ENCODE measurements at places on chromosomes 4 and X. TPM values are rescaled to one million over a fixed set of nuclear protein-coding genes. Genes with fewer than 3 reads are reported as not detected.

GRCh38 chr4:174437324-174437723 is 85.0 kb downstream of the HPGD start:
- H3K4me1 ChIP-seq, result no peaks in the 10 kb centered on the region
- no peak overlapping the region for H3K27ac ChIP-seq
- H3K27me3 ChIP-seq, result no peaks in the 10 kb centered on the region
- no peaks in the 10 kb centered on the region for H3K36me3 ChIP-seq

- peaks cover 6% of the 10 kb centered on the region for H3K36me3 ChIP-seq
- H3K4me1 ChIP-seq, result no peaks in the 10 kb centered on the region
- no peak overlapping the region for H3K27ac ChIP-seq
Observed at GRCh38 chr4:122882857-122883735, 39.3 kb downstream of the NUDT6 start.

DNA sequence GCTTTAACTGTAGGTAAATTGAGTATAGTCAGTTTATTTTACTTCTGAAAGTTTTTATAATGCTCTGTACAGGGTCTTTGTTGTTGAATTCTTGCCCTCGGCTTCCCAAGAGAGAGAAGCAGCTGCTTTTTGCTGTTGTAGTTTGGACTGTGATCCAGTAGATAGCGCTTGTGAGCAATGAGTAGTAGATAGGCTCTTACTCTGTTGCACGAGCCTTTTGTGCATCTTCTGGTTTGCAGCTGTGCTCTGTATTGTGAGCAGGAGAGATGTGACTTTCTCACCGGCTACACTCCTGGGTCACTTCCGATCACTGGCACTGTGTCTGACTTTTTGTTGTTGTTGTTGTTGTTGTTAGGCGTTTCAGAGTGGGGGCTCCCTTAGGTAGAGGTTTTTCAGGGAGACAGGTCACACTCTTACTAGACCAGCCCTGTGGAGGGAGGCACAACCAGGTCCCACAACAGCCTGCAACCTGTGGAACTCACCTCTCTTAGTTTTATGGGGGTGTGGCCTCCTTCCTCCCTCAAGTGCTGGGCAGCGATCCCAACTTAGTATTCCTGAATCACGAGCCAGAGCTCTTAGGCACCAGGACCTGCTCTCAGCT is 822.1 kb upstream of the GALNTL6 start:
- no peaks in the 10 kb centered on the region for H3K4me1 ChIP-seq
- H3K27me3 ChIP-seq, result no peaks in the 10 kb centered on the region
- H3K27ac ChIP-seq, result no peak overlapping the region
- H3K4me3 ChIP-seq, result no peak overlapping the region

DNA sequence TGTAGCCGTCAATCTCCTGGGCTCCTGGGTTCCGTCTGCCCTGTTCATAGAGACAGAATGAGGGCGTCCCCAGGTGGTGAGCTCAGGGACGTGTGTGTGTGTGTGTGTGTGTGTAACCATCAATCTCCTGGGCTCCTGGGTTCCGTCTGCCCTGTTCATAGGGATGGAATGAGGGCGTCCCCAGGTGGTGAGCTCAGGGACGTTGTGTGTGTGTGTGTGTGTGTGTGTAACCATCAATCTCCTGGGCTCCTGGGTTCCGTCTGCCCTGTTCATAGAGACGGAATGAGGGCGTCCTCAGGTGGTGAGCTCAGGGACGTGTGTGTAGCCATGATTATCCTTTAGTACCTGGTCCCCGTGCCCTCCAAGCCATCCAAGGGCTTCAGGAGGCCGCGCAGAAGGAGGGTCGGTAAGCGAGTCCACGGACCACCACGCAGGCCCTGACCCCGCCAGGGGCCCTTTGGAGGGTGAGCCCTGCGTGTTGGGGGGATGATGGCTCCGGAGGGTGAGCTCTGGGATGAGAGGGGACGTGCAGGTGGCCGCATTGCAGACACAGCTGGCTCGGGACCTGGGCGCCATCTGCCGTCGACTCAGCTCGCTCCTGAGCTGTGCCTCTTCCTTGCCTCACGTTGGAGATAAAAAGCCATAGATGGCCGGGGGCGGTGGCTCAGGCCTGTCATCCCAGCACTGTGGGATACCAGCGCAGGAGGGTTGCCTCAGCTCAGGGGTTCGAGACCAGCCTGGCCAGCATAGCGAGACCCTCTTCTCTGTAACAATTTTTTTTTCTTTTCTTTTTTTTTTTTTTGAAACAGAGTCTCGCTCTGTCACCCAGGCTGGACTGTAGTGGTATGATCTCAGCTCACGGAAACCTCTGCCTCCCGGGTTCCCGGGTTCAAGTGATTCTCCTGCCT is 5.4 kb upstream of the GTPBP6 start:
- H3K36me3 ChIP-seq, result no peaks in the 10 kb centered on the region
- H3K27ac ChIP-seq, result no peak overlapping the region
- no peak for DNase-seq

- no peaks in the 10 kb centered on the region for H3K4me1 ChIP-seq
- H3K27me3 ChIP-seq, result no peaks in the 10 kb centered on the region
- no peak overlapping the region for H3K27ac ChIP-seq
Observed at GRCh38 chrX:105759598-105759997, 62.7 kb upstream of the NRK start.

- H3K4me1 ChIP-seq, result no peaks in the 10 kb centered on the region
- no peak overlapping the region for H3K27ac ChIP-seq
- no peak overlapping the region for H3K4me3 ChIP-seq
- peaks cover 26% of the 10 kb centered on the region for H3K27me3 ChIP-seq
Observed at GRCh38 chrX:109753256-109753655, 20.2 kb upstream of the ACSL4 start.

DNA sequence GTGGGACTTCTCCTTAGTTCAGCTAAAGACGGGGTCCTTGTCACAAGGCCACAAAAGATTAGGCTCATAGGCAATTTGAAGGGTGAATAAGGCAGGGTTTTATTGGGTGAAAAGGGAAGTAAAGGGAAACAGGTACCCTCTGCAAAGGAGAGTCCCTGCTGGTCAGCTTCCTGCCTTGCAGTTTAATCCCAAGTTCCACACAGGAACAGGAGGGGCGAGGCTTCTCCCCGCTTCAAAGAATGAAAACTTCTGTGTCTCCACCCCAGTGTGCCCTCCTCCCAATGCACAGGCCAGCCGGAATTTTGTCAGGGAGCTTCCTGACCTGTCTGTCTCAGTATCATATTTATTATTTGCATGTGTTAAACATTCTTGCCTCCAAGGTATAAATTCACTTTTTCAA is 37.1 kb downstream of the ITM2A start:
- no peak overlapping the region for H3K4me3 ChIP-seq
- H3K27ac ChIP-seq, result no peak overlapping the region
- DNase-seq, result no peak
- peaks cover 8% of the 10 kb centered on the region for H3K4me1 ChIP-seq
- H3K27me3 ChIP-seq, result peaks cover 7% of the 10 kb centered on the region
- H3K36me3 ChIP-seq, result no peaks in the 10 kb centered on the region

Gene MAB21L2
- not detected for total RNA-seq

- no peak overlapping the region for H3K4me3 ChIP-seq
- H3K27me3 ChIP-seq, result no peaks in the 10 kb centered on the region
- DNase-seq, result no peak
Observed at GRCh38 chr4:1937550-1937949, 66.4 kb downstream of the NSD2 start.

Gene AR
- total RNA-seq, result 0.09 TPM

Gene CDX4
- total RNA-seq, result not detected

Gene GAGE12J
- total RNA-seq, result not detected

DNA sequence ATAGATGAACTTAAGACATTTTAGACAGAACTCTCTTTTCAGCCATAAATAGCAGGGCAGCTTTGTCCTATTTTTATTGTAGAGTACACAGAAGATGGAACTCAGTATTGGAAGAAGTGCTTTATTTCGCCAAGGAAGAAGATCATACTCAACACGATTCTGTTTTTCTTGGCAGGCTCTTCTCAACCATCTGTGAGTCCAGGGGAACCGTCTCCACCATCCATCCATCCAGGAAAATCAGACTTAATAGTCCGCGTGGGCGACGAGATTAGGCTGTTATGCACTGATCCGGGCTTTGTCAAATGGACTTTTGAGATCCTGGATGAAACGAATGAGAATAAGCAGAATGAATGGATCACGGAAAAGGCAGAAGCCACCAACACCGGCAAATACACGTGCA is 37.6 kb downstream of the KIT start:
- no peak for DNase-seq
- no peak overlapping the region for H3K27ac ChIP-seq
- H3K4me1 ChIP-seq, result no peaks in the 10 kb centered on the region
- H3K36me3 ChIP-seq, result no peaks in the 10 kb centered on the region
- no peak overlapping the region for H3K4me3 ChIP-seq

DNA sequence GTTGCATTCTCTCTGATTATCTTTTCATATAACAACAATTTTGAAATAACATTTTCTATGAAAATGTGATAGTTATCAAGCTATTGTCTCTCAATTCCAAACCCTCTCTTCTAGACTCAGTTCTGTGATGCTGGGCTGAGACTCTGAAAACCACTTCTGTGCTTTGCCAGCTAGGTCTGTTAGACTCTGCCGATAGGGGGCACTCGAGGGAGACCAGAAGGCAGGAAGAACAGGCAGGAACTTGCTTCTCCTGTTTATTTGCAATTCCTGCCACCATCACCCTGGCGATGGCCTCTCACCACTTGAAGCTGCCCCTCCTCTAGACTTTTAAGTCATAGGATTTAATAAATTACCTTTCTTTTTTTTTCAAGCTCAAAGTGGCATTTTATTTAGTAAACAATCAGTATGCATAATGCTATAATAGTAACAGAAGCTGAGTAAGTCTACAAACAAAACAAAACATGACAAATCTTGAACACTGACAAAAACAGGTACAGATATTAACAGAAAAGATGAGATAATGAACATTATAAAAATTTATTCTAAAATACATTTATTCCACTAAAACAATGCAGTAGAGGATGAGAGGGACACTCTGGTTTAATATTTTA is 49.7 kb downstream of the RASL11B start:
- no peaks in the 10 kb centered on the region for H3K27me3 ChIP-seq
- peak overlapping the region; percentile 55 for H3K27ac ChIP-seq

DNA sequence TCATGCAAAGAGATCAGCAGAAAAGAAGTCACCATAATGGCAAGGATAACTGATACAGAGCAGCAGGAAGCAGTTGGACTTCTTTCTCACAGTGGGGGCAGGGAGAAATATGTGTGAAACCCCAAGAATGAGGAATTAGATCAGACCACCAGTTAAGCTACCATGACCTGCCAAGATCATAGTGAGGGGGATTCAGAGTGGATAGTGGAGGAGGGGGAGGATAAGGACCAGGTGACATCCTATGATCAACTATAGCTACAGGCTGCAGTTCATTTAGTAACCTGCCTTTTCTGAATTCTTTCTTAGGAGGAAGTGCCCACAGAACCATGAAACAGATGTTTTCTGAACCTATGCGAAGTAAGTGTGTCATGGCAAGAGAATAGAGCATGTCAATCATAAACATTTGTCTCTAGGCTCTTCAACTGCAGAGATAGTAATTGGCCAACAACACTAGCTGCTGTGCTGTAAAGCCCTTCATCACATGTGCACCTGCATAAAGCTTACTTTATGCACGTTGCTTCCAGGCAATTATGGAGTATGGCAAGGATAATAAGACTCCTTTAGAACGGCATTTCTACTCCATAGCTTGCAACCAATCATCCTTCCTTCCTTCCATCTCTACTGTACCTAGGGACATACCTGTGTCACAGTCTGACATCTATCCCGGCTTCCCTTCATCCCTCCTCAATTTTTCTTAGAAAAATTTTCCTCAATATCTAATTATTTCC is 329.7 kb downstream of the EPHA5 start:
- no peaks in the 10 kb centered on the region for H3K4me1 ChIP-seq
- no peak overlapping the region for H3K4me3 ChIP-seq
- no peaks in the 10 kb centered on the region for H3K27me3 ChIP-seq
- H3K27ac ChIP-seq, result no peak overlapping the region

GRCh38 chrX:72137846-72138495 is 6.3 kb upstream of the RTL5 start:
- no peaks in the 10 kb centered on the region for H3K36me3 ChIP-seq
- H3K4me3 ChIP-seq, result no peak overlapping the region
- DNase-seq, result no peak

Gene HMGN5
- total RNA-seq, result 3.0 TPM

DNA sequence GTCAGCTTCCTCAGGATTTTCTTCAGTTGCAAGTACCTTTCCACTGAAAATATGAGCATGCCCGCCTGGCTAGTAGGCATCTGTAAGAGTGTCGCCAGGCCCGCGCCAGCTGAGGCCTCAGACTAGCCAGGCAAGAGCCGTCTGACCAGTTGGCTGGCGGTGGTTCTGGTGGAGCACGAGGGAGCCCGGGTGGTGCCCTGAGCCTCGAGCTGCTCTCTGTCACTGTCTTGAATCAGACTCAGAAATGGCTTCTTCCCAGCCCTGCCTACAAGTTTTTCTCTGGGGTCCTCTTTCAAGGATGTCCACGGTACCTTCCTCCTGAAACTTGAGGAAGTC is 11.9 kb downstream of the GRPEL1 start:
- H3K36me3 ChIP-seq, result peaks cover 2% of the 10 kb centered on the region
- DNase-seq, result no peak
- no peaks in the 10 kb centered on the region for H3K27me3 ChIP-seq
- H3K4me3 ChIP-seq, result no peak overlapping the region

- H3K27me3 ChIP-seq, result no peaks in the 10 kb centered on the region
- H3K27ac ChIP-seq, result peak overlapping the region; percentile 95
- H3K36me3 ChIP-seq, result peaks cover 11% of the 10 kb centered on the region
- peak overlapping the region; percentile 35 for H3K4me3 ChIP-seq
- no peaks in the 10 kb centered on the region for H3K4me1 ChIP-seq
Observed at GRCh38 chr4:39812500-39812899, 114.6 kb downstream of the UBE2K start.

DNA sequence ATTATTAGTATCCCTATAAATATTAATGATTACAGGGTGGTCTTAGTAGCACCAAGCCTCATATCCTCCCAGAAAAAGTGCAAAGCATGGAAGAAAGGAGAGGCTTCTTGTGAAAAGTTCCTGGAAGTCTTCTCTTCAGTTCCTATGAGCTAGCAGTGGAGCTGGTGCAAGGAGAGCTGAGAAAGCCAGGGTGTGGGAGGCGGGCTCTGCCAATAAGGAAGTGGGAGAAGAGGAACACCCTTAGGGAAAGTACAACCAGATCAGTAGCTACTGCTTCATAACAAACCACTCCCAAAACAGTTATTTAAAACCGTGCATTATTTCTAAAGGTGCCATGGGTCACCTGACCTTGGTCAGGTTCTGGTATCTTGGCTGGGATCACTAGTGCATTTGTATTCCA is 72.4 kb downstream of the MAP9 start:
- H3K4me3 ChIP-seq, result no peak overlapping the region
- no peak for DNase-seq
- no peaks in the 10 kb centered on the region for H3K36me3 ChIP-seq
- no peak overlapping the region for H3K27ac ChIP-seq
- H3K4me1 ChIP-seq, result no peaks in the 10 kb centered on the region

DNA sequence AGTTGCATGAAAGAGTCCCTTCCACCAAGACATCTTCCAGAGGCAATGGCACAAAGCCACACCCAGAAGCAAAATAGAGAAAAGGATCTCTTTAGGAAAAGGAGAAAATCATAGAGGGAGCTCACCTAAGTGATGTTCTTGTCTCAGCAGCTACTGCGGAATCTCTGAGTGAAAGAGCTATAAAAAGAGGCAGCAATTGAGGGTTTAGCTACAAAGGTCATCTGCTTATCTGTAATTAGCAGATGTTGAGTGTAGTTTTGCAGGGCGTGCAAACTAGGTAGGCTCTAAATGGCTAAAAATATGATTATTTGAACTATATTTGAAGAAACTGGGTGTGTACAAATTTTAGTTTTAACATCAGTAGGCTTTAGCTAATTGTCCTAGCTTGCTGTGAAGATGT is 276.0 kb downstream of the HS3ST1 start:
- H3K36me3 ChIP-seq, result no peaks in the 10 kb centered on the region
- H3K4me1 ChIP-seq, result no peaks in the 10 kb centered on the region
- no peak overlapping the region for H3K4me3 ChIP-seq

Gene CT45A5
- total RNA-seq, result 0.35 TPM

- H3K4me1 ChIP-seq, result no peaks in the 10 kb centered on the region
- no peak overlapping the region for H3K4me3 ChIP-seq
- DNase-seq, result no peak
- H3K27me3 ChIP-seq, result peaks cover 12% of the 10 kb centered on the region
Observed at GRCh38 chrX:151899622-151900021, 13.1 kb upstream of the MAGEA4 start.
